ENCODE measurements at places on chromosomes 4 and X.

GRCh38 chr4:11593576-11594116, 165.0 kb upstream of the HS3ST1 start:
- no peak for DNase-seq

- no peak for DNase-seq
Measured at GRCh38 chrX:30248854-30249253, 1.9 kb downstream of the MAGEB1 start.

DNA sequence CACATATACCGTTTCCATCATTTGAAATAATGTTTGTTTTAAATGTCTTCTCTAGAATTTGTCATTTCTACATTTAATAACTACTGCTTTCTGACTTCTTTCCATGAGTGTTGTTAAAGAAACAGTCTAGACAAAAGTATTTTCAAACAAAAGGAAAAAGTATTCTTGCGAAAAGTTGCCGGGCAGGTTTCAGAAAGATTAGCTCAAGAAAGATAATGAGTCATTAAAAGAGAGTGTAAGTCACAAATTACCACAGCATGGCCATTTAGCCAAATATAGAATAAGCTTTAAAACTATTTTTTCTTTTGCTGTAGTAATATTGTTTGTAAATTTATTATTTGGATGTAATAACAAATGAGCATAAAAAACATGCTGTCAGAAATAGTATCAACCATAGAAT, 493.0 kb downstream of the TLL1 start:
- no peak for DNase-seq

DNA sequence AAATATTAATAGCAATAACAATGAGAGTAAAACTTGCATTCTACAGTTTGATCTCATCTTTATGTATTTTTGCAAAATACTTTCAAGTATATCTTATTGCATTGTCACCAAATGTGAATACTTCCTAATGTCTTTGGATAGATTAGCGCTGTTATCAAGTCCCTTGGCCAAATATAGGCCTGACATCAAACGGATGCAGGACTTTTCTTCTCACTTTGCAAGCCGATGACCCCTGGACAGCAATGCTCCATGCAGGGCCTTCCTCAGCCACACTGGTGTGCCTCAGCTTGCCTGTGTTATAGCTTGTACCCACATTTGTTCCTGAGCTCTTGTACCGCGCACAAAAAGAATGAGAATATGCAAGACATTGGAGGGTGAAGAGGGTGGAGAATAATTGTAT, 18.0 kb upstream of the NMU start:
- DNase-seq, result no peak

DNA sequence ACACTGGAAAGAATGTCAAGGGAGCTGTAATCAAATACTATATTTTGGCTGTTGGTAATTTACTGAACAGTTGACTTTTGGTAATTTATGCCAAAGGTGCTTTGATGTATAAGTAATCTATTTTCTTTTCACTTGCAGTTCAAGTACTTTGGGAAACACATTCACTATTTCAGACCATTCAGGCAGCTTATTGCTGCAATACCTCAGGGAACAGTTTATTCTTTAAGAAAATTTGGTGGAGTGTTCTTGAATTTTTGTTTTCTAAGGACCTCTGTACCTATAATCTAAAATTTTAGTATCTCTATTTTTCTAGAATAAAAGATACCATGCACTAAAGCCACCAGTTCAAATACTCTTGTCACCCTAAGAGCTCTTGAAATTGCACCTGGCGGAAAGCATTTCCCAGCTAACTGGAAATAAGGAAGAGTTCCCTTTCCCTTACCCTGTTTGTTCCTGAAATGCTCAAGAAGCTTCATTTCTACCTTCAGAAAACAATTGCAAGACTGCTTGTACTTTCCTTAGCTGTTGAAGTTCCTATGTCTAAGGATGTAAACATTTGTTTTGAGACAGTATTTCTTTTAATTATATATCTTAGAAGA, 633.5 kb upstream of the FAT1 start:
- no peak for DNase-seq

DNA sequence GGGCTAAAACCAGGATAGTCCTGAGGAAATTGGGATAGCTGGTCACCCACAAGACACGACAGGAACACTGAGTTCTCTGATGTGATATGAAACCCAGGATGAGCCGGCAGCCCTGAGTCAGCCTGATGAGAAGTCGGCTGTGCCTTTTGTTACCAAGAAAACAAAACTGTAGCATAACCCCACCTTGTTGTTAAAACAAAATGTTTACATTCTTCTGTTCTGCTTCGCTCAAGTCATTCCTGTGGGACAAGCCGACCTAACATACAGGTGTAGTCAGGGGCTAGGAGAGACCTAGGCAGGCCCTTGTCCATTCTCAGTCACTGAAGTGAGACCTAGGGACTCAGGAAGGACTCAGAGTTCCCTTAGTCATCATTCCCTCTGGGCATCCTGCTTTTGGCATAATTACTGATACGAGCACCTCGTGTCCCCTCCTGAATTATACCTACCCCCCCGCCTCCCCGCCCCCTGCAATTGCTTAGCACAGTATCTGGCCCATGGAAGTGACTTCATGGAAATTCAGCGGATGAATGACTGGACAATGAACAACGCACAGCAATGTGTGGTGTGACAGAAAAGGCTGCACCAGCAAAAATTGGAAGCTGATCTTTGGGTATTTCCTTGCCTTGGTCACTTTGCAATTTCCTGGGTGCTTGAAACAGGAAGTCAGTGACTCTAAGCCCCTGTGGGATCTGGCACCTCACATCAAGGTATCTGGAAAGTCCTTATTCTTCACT, 31.9 kb upstream of the TLR2 start:
- DNase-seq, result no peak

GRCh38 chr4:143700046-143700415, 444 bp downstream of the FREM3 start:
- peak; percentile 56 for DNase-seq

- DNase-seq, result peak; percentile 38
Measured at GRCh38 chr4:73599182-73599581, 21.1 kb downstream of the RASSF6 start.

GRCh38 chr4:87035881-87036509, 101.2 kb downstream of the AFF1 start:
- no peak for DNase-seq

DNA sequence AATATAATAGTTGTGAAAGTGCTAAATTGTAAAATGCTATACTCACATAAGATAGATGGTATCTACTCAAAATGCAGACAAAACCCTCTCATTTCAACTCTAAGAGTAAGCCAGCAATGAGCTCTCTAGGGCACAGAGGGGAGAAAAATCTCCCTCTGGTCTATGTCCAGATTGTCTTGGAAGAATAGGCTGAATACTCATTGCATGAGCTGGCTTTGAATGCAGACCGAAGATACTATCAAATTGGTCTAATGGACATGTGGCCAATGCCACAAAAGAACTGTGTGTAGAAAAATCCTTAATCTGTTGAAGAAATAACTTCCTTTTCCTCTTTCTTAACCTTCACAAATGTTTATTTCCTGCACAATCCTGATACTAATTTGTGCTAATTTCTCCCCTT, 3.5 kb downstream of the ZXDA start:
- DNase-seq, result no peak

- DNase-seq, result no peak
Measured at GRCh38 chrX:136856551-136856950, 24.0 kb downstream of the RBMX start.

GRCh38 chr4:14539246-14539645, 463.0 kb upstream of the CPEB2 start:
- DNase-seq, result no peak

- no peak for DNase-seq
Measured at GRCh38 chr4:114509340-114509739, 89.3 kb upstream of the UGT8 start.

DNA sequence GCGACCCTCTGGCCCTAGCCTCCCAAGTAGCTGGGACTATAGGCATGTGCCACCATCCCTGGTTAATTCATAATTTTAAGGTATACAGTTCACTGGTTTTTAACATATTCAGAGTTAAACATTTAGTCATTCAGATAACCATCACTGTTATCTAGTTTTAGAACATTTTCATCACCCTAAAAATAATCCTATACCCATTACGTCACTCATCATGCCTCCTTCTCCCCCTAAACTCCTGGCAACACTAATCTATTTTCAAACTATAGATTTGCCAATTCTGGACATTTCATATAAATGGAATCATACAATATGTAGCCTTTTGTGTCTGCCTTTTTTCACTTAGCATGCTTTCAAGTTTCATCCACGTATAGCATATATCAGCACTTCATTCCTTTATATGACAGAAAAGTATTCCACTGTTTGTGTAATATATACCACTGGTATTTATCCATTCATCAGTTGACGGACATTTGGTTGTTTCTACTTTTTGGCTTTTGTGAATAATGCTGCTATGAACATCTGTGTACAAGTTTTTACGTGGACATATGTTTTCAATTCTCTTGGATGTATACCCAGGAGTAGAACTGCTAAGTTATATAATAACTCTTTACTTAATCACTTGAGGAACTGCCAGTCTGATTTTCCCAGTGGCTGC, 32.0 kb upstream of the RPS3A start:
- no peak for DNase-seq

DNA sequence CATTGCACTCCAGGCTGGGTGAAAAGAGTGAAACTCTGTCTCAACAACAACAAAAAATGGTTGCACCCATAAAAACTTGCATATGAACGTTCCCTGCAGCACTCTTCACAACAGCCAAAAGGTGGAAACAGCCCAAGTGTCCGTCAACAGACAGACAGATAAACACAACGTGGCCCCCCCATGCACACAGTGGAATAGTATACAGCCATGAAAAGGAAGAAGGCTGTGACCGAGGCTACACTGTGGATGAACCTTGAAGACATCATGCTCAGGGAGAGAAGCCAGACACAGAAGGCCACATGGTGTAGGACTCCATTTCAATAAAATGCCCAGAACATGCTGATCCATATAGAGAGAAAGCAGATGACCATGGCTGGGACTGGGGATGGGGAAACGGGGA, 33.5 kb upstream of the ASMTL start:
- no peak for DNase-seq

GRCh38 chr4:140744421-140744820, 11.8 kb downstream of the TBC1D9 start:
- no peak for DNase-seq

- DNase-seq, result peak; percentile 86
Measured at GRCh38 chrX:40108162-40108958, 10.6 kb upstream of the BCOR start.

DNA sequence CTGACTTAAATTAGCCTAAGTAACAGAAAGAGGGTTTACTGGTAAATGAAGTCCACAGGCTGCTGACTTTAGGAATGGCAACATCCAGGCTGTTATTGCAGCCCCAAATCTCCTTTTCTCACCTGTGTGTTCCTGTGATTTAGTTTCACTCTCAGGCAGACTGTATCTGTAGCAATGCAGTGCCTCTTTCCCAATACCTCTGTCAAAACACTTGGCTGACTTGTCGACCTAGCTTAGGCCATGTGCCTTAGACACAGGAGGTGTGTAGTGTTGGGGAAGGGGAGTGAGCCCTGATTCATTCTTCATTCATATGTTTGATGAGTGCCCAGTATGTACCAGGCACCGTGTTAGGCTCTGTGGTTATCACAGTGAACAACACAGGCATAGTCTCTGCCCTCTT, 46.9 kb downstream of the JADE3 start:
- DNase-seq, result no peak

DNA sequence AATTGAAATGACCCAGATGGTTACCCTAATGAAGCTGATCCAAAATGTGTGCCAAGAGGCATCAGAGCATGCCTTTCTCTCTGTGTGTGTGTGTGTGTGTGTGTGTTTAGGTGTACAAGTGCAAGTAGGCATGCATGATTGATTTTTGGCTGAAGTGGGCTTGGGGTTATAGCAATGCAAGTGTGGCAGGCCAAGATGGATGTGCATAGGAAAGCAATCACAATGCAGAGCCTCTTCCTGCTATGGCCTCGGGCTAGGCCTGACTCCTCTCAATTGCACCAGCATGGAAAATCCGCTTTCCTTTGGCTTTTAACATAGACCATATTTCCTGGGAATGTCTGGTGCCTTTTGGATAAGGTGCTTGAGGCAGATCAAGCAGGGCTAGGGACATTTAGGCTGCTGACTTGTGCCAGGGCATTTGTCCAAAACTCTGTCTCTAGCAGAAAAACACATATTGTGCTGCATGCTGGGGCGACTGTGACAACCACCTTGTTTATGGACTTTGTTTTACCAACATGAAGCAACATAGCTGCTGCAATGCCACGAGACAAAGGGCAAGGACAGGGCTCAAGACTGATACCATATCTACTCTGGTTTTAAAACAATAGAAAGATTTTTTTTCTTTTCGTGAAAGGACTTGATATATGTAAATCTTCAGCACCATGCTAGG, 395.7 kb downstream of the RAPGEF2 start:
- DNase-seq, result no peak

- DNase-seq, result peak; percentile 47
Measured at GRCh38 chr4:75708218-75708691, 16.1 kb upstream of the USO1 start.

DNA sequence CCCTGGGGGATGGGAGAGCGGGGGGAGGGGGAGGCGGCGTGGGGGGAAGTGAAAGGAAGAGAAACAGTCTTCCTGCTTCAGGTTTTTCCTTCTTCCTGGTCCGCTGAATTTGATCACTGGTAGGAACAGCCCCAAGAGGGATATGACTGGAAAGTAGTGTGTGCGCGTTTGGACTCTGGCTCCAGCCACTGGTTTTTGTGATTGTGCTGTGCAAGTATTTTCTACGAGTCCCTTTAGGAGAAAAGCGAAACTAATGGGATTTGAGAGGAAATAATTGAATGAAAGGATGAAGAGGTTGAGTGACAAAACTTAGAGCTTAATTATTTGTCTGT, 836 bp downstream of the PRRG1 start:
- DNase-seq, result no peak

GRCh38 chr4:87103691-87104187, 116.7 kb downstream of the KLHL8 start:
- no peak for DNase-seq

DNA sequence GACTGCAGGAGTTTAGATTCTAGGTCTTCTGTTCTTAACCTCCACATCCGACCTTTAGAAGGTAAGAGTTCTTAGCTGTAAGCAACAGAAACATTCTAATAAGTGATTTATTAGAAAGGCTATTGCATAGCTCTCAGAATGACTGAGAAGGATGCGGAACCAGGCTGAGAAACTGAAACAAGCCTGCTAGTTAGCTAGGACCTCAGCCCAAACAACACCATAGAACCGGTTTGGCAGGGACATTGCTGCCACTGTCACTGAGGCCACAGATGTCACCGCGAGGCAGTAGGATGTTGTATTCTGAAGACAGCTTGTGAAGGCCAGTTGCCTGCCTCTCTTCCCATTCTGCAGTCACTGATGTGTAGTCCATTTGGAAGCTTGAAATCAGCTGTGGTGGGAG, 160.0 kb upstream of the ARX start:
- no peak for DNase-seq

- DNase-seq, result no peak
Measured at GRCh38 chr4:139754938-139755337, 89.3 kb downstream of the MGST2 start.

GRCh38 chr4:84948056-84948455, 18.4 kb downstream of the WDFY3 start:
- no peak for DNase-seq

- DNase-seq, result no peak
Measured at GRCh38 chr4:78519962-78520361, 31.6 kb upstream of the ANXA3 start.
